ENCODE measurements at places on chromosomes 13 and 19. TPM values are rescaled to one million over a fixed set of nuclear protein-coding genes. Genes with fewer than 3 reads are reported as not detected.

Gene SWSAP1
- 3.0 TPM for total RNA-seq

Gene GPC5
- total RNA-seq, result 0.14 TPM

Gene ZNF793
- total RNA-seq, result 11.1 TPM

Gene METTL21C
- not detected for total RNA-seq

Gene DHRS12
- total RNA-seq, result 12.6 TPM

Gene ZNF653
- total RNA-seq, result 21.8 TPM

Gene TMEM38A
- 1.6 TPM for total RNA-seq

Gene OVOL3
- total RNA-seq, result not detected

Gene CLASRP
- total RNA-seq, result 128 TPM

Gene EFNA2
- not detected for total RNA-seq

Gene ZNF613
- 8.4 TPM for total RNA-seq

Gene PBX4
- 46.1 TPM for total RNA-seq

Gene F7
- total RNA-seq, result 0.31 TPM

Gene FBXW9
- 5.3 TPM for total RNA-seq

Gene NPAS1
- 0.43 TPM for total RNA-seq

Gene MBOAT7
- 49.0 TPM for total RNA-seq

Gene SLC15A1
- not detected for total RNA-seq

All from activated naive CD8-positive, alpha-beta T cell treated with anti-CD3 and anti-CD28 coated beads, Interleukin-2, amount 10 ng/mL, durations not matched to agents 7 days and 5 days (primary cell).